NCI-H187 treated with DMSO at 0.1 percent for 48 hours (cell line): ENCODE measurements at places on chromosomes 1 and 21.

DNA sequence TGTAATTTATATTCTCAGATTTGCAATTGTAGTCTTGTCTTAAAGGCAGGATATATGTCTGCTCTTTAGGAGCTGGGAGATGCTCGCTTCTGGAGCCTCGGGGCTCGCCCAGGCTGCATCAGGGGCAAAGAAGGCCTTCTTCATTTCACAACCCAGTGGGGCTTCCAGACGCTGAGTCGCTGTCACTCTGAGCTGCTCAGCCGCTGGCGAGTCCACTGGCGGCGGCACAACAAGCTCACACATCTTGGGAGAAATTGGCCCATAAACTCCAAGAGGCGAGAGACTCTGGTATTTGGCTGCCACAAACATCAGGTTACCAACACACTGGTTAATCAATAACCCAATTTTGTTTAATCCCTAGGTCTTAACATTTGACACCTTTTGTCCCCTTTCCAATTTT, 216.6 kb downstream of the ATG4C start:
- DNase-seq: no peak

DNA sequence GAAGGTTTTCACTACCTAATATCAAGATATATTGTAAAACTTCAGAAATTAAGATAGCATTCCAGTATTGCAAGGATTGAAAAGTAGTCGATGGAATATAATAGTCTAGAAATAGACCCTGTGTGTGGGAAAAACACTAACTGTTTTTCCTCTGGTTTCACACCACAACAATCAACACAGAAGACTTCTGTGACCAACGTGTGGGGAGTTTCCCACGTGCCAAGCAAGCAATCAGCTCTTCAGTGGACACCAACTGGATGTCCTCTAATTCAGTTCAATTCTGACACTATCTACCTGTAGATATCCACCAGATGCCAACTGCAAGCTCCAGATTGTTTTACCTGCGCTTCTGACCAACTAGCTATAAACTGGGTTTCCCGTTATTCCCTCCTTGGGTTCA, 12.1 kb downstream of the CD244 start:
- DNase-seq: no peak

DNA sequence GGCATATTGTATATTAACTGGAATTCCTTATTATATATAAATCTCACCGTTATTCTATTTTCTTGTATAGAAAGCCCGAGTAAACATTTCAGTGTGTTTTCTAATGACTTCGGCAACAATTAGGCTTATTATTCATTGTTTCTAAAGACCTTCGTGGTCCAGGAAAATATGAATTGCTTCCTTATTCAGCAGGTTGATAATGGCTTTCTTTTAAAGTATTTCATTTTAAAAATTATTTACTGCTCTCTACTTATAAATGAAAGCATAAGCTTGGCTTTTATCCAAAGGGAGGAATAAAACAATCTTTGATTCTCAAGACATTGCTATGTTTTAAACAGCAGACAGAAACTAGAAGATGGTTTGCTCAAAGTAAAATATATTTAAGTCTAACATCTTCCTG, 198.4 kb upstream of the RGS18 start:
- no peak for DNase-seq

DNA sequence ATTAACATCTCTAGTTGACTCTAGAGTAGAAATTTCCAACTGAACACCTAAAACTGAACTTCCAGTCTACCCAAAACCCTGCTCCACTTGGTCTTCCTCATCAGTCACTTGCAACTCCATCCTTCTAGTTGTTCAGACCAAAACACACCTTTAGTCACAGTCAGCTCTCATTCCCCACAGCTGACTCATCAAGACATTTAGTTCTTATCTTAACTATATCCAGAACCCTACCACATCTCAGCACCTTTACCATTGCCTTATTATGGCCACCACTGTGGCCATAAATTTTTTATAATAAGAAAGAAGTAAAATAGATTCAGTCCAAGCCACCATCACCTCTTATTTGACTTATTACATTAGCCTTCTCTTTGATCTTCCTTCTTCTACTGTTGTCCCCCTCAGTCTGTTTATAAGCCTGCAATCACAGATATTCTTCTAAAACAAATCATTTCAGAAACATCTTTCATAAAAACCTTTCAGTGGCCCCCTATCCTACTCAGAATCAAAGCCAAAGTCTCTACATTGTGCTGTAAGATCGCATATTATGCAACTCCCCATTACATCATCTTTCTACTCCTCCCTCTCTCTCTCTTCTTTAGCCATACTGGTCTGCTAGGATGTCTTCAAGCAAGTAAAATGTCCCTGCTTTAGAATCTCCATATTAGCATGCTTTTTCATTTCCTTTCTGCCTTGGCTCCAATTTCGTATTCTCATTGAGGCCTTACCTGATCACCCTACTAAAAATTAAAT, 275.9 kb downstream of the LRRC40 start:
- DNase-seq: no peak

DNA sequence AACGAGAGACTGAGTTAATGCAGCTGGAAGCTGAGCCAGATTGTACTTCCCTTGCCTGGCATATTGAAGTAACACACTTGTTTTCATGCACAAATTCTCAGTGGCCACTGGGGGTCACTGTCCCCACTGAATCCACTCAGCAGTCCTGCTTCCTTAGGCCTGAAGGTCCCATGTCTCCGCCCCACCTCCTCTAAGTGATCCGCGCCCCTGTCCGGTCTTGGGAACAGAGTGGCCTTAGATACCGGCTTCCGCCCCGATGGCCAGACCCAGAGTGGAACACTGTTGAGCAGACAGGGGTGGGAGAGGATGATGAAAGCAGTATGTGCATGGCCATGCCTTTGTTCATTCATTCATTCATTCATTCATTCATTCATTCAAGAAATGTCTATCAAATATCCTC, 34.8 kb downstream of the CHAF1B start:
- no peak for DNase-seq

GRCh38 chr1:154400381-154400801, 4.8 kb upstream of the IL6R start:
- no peak for DNase-seq

- no peak for DNase-seq
Measured at GRCh38 chr1:84107955-84108354, 36.1 kb upstream of the PRKACB start.

- no peak for DNase-seq
Measured at GRCh38 chr1:214416417-214416816, 135.0 kb downstream of the PTPN14 start.

- no peak for DNase-seq
Measured at GRCh38 chr1:117652421-117652820, 46.6 kb downstream of the TENT5C start.

DNA sequence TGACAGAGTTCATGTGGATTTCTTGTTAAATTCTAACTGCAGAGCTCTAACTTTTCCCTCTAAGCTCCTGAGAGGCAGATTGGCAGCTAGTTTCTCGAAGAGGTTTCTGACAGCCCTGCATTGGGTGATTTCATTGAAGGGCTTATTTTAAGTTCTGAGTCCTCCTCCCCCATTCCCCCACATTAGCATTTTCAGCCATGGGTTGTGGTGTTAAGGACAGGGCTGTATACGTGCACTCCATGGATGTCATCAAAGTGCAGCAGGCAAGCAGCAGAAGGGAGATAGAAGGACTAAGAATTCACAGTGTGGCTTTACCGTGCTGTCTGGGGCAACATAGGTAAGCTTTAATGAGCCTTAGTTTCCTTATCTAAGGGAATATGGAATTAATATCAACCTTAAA, 19.0 kb downstream of the CRYZ start:
- no peak for DNase-seq

DNA sequence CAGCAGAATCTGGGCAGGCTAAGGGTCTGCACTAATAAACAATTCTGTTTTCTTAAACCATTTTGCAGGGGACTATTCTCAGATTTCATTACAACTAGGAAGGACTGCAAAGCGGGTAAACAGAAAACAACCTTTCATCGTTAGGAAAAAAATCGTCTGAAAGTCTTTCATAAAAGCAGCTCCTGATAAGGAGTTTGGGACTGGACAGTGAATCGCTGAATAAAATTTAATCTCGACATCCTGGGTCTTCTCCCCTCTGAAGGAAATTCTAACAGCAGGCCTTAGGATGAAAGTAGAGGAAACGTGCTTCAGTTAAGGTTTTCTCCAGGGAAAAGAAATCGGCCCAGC, 471 bp upstream of the MTF2 start:
- DNase-seq: no peak

DNA sequence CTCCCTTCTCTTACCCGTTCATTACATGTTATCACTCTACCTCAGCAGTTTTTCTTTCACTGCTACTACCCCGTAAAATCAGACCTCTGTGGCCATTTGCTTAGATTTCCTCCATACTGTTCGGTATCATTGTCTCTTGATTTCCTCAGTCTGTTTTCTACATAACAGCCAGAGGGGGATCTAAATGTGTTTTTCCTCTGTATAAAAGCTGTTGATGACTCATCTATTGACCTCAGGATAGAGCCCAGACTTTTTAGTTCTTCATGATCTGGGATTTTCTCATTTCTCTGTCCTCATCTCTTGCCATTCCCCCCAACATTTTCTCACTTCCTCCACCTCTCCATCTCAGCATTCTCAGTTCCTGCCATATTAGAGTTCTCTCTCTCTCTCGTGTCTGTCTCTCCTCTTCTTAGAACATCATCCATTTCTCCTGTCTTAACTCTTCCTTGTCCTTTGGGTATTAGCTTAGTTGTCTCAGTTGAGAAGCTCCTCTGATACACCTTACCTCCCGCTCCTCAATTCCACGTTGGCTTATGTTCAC, 10.5 kb downstream of the OTUD3 start:
- no peak for DNase-seq

GRCh38 chr1:155978973-155979429, 654 bp upstream of the ARHGEF2 start:
- DNase-seq: no peak

DNA sequence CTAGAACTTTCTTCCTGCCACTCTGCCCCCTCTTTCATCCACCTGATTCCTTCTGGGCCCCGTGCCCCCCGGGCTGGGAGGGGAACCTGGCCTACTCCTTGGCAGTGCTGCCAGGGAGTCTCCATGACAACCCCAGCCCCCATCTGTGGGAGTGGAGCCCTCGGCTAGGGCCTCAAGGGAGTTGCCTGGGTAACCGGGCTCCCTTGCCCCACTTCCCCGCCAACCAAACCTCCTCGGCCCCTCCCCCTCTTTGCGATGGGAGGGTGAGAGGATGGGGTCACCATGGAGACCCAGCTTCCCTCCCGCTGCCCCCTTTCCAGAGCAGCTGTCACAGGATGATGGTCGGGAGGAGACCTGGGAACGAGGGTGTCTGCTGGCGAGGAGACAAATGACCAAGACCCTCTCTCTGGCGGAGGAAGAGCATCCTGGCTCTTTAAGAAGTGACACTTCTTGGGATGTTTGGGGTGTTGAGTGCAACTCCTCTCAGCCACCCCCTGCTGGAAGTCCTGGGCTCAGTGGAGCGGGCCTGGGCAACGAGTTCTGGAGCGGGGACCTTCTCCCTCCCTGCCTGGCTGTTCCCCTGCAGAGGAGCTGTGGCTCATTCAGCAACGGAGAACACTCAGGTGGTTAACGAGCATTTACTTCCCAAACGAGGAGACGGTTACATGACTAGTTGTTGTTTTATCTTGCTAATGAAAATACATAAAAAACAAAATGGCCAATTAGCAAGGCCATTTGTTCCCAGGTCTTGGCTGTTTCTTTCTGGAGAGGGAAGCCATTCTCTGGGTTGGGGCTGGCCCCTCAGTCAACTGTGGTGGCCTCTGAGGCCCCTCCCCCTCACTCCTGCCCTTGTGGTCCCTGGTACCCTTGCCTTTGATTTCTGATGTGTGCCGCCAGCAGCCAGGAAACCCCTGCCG, 82.8 kb downstream of the UBIAD1 start:
- no peak for DNase-seq
